ENCODE measurements at places on chromosomes 5 and 9. TPM values are rescaled to one million over a fixed set of nuclear protein-coding genes. Genes with fewer than 3 reads are reported as not detected.

The RNF183 gene
- total RNA-seq: not detected

GRCh38 chr5:149210225-149210624 is 61.4 kb upstream of the AFAP1L1 start:
- DNase-seq: no peak

DNA sequence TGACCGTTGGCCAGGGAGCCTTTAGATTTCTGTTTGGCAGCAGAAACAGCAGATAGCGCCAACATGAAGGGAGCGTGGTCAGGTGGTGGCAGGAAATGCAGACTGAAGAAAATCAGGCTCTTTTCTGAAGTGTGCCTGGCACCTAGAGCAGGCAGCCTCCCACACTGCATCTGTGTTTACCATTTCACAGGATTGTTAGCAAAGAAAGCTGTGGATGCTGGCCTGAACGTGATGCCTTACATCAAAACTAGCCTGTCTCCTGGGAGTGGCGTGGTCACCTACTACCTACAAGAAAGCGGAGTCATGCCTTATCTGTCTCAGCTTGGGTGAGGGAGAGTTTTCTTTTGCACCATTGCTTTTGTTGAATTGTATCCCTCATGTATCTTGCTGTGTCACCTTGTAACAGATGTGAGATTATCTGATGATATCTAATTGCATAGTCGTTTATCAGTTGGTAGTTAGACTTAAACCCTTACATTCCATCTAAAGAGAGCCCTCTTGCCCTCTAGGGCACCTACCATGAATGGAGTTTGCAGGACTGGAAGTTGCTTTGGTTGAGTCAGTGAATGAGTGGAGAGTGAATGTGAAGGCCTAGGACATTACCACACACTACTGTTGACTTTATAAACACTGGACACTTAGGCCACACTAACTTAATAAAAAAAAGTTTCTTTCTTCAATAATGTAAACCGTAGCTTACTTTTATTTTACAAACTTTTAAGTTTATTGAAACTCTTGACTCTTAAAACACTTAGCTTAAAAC is 42.8 kb downstream of the ACO1 start:
- no peak for DNase-seq

GRCh38 chr9:69279084-69279731 is 45.8 kb upstream of the ENTREP1 start:
- DNase-seq: no peak

The LECT2 gene
- total RNA-seq: not detected

DNA sequence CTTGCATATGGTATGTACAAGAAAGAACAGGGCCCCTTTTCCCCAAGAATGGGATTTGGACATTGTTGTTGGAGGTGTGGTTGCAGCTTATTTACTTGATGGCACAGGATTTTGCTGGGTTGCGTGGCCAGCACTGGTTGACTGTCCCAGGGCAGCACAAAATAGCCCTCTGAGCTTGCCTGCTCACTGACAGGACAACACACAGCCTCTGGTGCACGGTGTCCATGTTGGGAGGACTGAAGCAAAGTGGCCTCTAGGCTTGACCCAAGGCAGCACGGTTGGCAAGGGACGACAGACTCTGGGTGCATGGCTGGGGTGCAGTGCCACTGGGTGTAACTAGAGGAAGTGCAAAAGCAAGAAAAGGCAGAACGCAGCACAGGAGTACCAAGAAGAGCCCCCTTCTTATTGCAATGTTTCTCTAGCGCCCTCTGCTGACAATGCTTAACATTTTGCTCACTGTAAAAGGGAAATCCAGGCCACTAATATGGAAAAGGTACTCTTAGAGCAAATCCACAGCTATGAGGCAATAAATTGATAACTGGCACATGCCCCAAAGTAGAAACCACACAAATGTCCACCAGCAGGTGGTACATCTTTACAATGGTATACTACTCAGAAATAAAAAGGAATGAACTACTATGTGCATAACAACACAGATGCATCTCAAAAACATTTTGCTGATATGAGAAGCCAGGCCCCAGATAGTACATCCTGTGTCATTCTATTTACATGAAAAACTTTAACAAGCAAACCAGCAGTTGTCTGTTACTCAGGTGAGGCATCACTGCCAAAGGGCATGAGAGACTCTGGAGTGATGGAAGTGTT is 47.4 kb upstream of the BARX1 start:
- no peak for DNase-seq

DNA sequence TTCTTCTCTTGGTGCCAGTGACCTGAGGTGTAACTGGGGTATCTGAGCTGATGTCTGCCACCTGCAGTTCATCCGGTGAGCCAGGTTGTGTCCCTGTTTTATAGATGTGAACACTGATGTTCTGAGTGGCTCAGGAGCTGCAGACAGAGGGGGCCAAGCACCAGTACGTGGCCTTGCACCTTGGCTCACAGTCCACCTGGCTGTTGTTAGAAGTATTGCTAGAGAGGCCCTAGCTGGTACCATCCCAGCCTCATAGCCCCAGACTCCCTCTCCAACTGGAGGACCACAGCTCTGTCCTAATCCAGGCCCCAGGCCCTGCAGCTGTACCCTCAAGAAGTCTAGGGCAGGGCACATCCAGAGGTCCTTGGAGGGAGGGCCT is 16.2 kb downstream of the PHF2 start:
- no peak for DNase-seq
